ENCODE measurements at places on chromosomes 2 and 18.

- DNase-seq: no peak
Measured at GRCh38 chr2:130756874-130757668, 1.7 kb downstream of the AMER3 start.

DNA sequence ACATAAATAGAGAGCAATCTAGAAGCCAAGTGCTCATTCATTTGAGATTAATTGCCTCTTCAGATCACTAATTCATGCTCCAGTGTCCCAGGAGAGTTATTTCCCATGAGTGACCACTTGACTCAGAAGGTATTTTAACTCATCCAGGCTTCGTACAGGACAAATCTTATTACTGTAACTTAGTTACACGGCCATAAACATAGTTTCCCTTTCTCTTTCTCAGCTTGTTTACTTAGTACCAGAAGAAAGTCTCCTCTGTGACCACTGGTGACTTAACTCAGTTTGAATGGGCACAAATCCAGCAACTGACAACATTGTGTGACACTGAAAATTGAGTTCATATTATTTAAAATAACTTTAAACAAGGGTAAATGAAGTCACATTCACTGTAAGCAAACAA lies 25.3 kb downstream of the MMADHC start:
- no peak for DNase-seq

DNA sequence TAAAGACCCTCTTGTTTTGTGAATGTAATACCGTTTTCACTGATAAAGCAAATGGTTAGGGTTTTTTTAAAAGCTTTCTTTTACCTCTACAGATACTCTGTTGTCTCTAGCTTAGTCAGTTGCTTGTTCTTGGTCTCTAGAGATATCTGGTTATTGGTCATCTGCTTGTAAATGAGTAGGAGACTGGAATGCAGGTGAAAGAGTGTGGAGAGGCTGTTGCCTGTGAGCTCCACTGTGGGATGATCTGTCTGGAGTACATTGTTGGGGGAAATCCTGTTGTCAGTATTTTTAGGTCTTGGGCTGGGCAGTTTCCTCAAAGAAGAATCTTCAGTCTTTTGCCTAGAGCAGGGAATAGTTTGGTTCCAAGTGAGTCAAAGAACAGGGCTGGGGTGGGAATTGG lies 67.7 kb downstream of the SMCHD1 start:
- no peak for DNase-seq

DNA sequence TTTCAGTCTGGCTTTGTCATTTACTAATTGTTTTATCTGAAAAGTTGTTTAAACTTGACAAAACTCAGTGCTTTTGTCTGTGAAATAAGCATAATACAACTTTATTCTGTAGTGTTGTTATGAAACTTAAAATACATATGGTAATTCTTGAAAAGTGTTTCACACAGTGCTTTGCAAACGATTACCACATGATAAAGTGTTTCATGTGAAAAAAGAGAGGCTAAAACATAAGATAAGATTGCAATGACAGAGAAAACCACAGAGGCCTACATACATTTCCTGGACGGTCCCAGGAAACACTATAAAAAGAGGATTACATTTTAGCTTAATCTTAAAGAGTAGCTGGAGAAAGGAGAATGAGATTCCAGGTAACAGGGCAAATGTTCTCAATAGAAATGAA lies 1934.6 kb upstream of the LRRTM1 start:
- no peak for DNase-seq

DNA sequence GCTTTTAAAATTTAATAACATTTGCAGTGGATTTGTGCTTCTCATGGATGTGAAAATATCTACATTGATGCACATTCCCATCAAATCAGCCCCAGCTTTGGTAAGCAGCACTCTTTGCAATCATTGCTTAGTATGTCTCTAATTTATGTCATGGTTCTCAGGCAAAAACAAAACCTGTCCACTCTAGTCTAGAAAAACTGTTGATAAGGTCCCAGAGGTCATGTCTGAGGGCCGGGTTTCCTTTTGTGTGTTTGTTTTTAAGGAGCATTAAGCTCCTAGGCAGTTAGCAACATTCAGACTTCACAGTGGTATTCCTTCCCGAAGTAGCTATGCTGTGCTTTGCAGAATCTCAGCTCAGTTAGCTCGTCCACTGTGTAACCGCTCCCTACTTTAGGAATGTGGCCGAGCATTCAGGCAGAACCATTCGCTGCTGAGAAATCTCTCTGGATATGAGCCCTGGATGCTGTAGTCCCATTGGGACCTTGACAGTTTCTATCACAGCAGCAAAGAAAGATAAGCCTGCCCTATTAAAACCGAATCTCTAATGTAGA lies 4.0 kb downstream of the DIPK1C start:
- DNase-seq: no peak
